NCI-H146 (cell line): ENCODE measurements at places on chromosomes 5 and 9.

DNA sequence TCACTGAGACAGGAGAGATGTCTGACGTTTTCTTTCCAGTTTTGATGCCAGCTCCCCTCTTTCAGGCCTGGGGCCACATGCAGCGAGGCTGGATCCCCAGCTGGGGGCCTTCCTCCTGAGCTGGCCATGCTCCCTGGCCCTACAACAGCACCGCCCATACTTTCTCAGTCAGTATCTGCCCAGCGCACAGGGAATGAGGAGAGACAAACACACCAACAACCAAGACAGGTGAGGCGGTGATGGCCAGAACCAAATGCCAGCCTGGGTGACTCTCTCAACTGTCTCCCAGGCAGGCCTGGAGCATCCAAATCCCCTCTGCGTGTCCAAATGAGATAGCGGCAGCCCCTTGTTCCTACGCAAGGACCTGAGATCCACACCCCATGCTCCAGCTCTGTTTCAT is 109.6 kb downstream of the ROR2 start:
- DNase-seq: no peak

DNA sequence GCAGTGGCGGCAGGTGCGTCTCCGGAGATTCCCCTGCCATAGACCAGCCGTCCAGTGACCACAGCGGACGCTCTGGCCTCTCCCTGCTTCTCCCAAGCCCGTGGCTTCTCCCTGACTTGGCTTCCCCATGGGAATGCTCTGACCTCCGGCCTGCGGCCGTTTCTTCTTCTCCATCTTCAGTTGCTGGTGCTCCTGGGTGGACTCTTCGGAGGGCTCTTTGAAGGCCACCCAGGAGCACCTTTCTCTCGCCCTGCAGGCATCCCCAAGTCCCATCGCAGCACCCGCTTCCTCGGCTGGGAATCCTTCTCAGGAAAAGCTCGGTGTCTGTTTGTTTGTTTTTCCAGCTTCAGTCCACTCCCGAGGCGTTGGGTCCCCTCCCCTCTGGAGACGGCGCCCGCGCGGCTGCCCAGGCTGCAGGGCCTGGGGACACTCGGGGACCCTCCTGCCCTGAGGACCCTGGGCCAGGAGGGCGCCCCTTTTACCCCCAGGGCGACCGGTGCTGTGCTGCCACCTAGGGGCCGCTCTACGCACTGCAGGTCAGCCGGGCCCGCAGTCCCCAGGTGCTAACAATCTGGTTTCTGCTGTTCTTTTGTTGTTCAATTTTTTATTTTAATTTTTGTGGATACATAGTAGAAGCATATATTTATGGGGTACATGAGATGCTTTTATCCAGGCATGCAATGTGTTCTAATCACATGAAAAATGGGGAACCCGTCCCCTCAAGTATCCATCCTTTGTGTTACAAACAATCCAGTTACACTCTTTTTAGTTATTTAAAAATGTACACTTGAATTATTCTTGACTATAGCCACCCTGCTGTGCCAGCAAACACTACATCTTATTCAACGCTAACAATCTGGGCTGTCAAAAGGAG is 197.9 kb upstream of the ADAMTS16 start:
- no peak for DNase-seq

DNA sequence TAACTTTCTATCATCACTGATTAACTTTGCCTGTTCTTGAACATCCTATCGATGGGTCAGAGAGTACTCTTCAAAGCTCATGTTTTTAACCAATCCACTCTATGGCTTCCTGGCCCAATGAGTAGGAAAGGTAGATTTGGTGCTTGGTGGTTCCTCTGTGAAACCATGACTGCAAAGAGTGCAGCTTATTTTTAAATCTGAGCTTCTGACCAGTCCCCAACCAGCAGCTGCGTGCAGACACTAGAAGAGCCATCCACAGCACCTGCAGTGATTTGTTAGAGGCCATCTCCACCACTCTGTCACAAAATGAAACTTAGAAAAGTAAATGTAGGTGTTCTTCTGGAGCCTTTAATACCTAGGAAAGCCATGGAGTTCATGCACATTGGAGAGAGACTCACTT is 107.3 kb upstream of the WWC1 start:
- no peak for DNase-seq

DNA sequence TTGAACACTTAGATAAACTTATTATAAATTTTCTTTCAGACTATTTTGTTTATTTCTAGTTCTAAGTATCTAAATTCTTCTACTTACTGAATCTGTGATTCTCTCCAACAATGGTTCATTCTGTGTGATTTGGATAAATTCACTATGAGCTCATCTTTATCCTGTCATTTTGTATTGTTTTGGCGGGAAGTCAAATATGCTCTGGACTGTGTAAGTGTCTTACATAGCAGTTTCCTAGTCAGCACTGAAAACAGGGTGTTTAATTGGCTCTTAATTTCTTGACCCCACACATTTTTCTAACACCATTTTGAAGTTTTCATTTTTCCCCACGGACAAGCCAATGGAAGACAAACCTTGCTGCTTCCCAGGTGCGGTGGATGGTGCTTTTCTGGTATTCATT is 207.0 kb upstream of the ACO1 start:
- no peak for DNase-seq

DNA sequence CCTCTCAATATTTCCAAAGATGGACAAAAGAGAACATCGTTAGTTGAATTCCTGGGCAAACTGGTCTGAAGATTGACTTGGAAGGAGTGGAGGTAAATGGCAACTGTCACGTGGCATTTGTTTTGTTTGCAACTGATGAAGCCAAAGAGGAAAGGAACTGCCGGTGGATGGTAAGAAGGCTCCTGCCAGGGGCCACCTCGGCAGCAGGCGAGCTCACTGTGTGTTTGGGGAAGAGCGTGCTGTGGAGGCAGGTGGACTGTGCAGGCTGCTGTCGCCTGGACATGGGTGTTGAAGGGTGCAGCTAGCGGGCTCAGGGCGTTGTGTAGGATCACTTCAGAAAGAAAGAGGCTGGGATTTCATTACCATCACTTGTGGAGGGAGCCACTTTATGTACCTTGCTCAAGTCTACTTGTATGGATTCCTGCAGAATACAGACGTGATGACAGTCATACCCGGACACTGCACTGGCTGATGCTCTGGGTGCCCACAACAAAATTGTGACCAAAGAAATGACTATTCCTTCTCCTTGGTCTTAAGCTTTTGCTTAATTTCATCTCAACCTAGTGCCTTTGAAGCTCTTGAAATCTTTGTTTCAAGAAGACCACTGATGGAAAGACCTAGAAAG is 72.7 kb downstream of the MAP1B start:
- no peak for DNase-seq

DNA sequence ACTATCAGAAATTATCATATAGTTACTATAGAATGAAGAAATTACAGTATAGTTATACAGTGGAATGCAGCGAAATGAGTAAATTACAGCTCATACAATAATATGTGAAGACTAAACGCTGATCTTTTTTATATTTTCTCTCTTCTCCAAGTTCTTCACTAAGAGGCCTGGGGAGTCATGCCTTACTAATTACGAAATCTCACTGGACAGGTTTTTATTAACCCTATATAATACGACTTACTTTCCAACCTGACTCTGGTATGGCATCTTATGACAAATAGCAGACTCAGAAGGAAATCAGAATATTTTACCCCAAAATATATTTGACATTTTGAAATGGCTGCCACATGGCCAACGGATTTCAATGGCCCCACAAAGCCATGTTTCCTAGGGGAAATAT is 9.1 kb downstream of the CARNMT1 start:
- no peak for DNase-seq

- DNase-seq: no peak
Measured at GRCh38 chr5:6183391-6184390, 194.7 kb downstream of the MED10 start.

DNA sequence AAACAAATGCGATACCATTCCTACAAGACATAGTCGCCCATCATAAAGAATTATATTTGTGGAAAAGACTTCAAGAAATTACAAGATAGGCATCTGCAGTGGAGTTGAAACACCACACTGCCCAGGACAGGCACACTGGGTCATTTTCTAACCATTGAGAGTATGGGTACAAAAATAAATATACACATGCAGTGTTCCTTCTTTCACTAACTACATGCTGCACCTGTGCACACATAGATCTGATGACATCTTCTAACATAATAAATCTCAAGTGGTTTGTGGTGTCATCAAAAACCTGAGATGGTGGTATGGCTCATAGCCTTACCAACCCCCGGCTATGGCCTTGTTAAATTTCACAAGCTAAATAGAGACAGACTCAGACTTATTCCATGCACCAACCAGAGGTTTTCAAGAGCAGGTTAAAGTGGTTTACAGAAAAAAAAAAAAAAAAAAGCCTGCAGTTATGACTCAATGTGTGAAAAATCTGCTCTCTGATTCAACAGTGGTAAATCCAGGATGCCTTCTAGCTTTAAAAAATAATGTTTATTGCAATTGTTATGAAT is 12.4 kb upstream of the NFIB start:
- DNase-seq: peak; percentile 99

- no peak for DNase-seq
Measured at GRCh38 chr5:81830596-81830995, 79.7 kb upstream of the SSBP2 start.

- no peak for DNase-seq
Measured at GRCh38 chr5:139839918-139840317, 44.3 kb downstream of the PSD2 start.
